ENCODE measurements at places on chromosomes 16 and 17.
A peak's percentile ranks its signal among the peaks of the same experiment; 100 is the strongest.

DNA sequence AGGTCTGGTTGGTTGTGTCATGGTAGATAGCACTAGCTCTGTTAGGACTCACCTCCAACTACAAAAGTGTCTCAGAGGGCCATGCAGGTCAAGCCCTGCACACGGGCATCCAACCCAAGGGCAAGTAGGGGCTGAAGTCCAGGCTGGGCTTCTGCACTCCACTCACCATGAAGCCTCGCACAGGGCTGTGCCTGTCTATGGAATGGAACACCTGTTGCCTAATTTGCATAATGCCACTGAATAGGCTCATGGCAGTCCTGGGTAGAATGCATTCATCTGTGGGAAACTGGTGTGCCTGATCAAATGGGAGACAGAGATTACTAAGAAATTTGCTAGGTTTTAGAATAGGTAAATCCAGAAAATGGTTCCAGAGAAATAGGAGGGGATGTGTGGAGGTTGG, 8.0 kb upstream of the AKAP1 start:
- no peak for DNase-seq

GRCh38 chr16:75420987-75421819, 12.1 kb downstream of the CFDP1 start:
- DNase-seq = peak; percentile 78

GRCh38 chr17:63082952-63083351, 116.9 kb downstream of the TANC2 start:
- DNase-seq = peak; percentile 22

DNA sequence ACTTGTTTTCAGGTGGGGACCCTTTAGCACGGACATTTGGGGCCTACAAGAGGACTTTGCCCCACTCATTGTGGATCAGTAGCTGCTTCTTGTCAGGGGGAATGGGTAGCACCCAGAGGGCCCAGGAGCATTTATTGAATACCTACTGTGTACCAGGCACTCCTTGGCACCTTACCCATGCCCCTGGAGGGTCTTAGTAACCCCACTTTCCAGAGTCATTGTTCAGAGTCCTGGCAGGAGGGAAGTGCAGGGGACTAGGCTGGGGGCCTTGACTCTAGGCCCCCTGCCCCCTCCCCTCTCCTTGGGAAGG, 21.0 kb upstream of the CIBAR2 start:
- no peak for DNase-seq

GRCh38 chr16:9658164-9658563, 524.1 kb downstream of the GRIN2A start:
- no peak for DNase-seq

GRCh38 chr17:3547628-3548027, 10.0 kb downstream of the TRPV3 start:
- no peak for DNase-seq

DNA sequence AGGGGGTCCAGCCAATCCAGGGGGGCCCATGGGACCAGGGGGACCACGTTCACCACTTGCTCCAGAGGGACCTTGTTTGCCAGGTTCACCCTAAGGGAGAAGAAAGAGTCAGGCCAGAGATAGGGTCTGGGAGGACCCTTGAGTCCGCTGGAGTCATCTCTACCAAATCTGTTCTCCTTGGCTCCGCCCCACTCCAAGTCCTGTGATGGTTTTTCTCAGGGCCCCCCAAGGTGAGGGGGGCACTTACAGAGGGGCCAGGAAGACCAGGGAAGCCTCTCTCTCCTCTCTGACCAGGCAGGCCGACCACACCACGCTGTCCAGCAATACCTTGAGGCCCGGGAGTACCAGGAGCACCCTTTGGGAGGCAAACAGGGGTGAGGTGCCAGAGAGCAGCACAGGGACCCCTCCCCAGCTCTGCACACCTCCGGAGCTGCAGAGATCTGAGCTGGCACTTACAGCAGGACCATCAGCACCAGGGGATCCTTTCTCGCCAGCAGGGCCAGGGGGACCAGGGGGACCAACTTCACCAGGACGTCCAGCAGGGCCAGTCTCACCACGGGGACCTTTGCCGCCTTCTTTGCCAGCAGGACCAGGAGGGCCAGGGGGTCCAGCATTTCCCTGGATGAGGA, 12.4 kb downstream of the COL1A1 start:
- peak; percentile 91 for DNase-seq

GRCh38 chr16:61549327-61549726, 486.9 kb downstream of the CDH8 start:
- no peak for DNase-seq

DNA sequence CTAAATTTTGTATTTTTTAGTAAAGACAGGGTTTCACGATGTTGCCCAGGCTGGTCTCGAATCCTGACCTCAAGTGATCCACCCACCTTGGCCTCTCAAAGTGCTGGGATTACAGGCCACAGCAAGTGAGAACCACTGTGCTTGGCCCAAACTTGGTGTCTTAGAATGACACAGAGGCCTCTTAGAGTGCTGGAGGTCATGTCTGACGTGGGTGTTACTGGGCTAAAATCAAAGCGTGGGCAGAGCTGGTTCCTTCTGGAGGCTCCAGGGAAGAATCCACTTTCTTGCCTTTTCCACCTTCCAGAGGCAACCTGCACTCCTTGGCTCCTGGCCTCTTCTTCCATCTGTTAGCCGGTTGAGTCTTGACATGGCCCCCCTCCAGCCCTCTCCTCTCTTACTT, 53.8 kb downstream of the IRF8 start:
- no peak for DNase-seq

- DNase-seq = peak; percentile 84
These were observed at the start of gene GGA2 for GRCh38 chr16:23510164-23510914. GGA2 (minus strand) TSS chr16:23510494; CDS start chr16:23510411, 83 bp downstream.
